ENCODE measurements at places on chromosomes 4 and X.

GRCh38 chr4:168240821-168241220 is 77.7 kb downstream of the DDX60 start:
- no peak for DNase-seq

DNA sequence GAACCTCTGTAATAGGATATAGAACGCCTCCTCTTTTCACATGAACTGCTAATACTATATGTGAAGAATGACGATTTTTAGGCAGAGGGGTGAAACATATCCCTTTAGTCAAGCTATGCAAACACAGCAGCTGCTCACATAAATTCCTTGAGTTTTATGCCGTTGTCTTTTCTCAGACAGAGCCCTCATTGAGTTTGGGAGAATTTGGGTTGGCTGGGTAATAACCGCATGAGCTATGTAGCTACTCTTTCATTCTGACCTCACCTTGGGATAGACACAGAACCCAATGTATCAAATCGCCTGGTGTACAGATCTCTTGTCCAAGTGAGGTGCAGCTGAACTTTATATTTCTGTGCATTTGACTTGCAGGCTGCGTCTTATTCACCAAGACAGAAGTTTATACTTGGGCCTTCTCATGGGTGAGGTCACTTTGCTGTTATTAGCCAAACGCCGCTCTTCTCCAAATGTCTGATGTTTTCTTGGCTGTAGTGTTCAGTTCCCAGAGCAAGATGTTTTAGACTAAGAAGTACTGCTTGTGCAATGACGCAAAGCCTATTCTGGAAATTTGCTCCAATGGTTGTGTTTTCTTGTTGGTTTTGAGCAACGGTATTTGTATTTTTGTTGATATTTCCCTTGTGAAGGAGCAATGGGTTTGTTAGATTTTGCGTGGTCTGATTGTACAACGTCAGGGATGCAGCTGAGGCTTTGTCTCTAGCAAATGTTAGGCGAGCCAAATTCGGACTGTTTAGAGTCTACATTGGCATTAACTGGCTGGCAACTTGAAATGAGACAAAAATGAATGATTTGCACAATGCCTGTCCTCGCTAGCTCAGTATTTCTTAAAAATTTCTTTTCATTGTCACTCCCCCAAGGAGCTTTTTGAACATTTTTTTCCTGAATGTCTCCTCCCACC is 11.2 kb upstream of the SPARCL1 start:
- no peak for DNase-seq

DNA sequence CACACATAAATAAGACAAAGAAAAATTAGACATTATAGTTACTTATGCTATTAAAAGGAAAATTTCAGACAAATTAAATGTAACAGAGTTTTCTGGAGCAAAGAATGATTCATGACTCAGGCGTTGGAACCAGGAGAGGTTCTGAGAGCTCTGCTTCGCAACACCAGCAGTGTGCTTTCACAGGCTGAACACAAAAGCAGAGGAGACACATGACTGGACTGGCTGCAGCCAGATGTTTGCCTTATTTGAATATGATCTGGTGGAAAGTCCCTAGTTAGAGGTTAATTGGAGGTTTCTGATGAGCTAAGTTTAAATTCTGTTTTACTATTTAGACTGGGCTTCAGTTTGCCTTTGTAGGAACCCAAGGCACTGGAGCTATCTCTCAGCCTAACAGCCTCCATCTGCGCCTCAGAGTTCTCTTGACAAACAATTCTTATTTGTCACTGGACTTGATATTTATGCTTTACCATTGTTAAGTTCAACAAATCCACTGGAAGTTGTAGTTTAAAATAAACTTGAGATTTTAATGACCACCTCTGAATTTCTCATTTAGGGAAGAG is 16.2 kb downstream of the BOD1L1 start:
- no peak for DNase-seq

DNA sequence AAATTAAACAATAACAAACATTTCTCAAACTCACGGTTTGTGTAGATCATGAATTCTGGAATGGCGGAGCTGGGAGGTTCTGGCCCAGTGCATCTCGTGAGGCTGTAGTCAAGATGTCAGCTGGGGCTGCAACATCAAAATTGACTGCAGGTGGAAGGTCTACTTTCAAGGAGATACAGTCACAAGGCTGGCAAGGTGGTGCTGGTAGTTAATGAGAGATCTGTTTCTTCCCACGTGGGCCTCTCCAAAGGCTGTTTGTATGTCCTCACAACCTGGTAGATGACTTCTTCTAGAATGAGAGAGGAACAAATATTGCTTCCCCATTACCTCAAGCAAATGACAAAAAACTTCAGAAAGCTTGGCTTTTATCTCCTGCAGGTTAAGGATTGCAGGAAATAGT is 8.0 kb upstream of the PRDX4 start:
- DNase-seq, result no peak

- no peak for DNase-seq
These were observed 886.2 kb downstream of the ARAP2 start for GRCh38 chr4:35358001-35358584.

DNA sequence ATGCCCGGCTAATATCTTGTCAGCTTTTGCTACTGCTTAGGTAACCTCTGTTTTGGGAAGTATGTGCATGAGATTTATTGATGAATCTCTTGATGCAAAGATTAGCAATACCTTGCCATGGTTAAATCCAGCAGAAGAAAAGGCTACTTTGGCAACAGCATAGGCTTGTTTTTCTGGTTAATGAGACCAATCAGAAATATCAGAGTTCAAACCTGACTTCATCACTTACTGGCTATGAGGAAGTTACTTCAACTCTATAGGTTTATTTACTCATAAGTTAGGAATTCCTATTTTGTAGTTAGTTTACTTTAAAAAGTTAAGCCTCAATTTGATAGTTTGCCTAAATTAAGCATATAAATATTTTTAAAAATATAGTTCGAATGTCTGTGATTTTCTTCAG is 93.1 kb downstream of the PDLIM5 start:
- DNase-seq, result peak; percentile 48

- no peak for DNase-seq
These were observed 1653.5 kb upstream of the AGA start for GRCh38 chr4:179095585-179096221.

DNA sequence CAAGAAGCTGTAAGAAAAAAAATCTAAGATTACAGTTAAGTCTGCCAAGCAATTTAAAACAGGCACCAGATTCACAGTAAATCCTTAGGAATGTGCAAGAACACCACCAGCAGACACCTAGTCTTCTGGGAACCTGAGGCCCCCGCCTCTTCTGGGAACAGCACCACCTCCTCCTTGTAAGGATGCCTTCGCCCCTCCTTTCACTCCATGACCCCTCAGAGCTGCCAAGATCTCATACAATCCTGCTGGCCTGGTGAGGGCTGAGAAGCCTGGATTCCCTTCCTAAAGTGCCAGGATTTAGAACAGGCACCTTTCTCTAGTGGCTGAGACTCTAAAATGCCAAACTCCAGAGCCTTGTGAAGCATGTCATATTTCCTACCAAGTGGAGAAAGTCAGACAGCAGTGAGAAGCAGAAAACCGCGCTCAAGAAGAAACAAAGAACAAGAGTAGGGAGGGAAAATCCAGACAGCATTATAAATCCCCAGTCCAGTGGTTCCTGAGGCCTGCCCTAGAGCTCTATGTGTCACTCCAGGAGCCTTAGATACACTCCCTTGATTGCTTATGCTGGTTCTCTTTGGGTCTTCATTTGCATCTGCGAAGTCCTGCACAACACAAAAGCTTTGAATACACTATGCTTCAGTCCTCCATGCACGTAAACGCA is 166.4 kb downstream of the TSPAN5 start:
- DNase-seq, result no peak

- DNase-seq, result no peak
These were observed 406.3 kb upstream of the GRIA3 start for GRCh38 chrX:122777766-122778165.

DNA sequence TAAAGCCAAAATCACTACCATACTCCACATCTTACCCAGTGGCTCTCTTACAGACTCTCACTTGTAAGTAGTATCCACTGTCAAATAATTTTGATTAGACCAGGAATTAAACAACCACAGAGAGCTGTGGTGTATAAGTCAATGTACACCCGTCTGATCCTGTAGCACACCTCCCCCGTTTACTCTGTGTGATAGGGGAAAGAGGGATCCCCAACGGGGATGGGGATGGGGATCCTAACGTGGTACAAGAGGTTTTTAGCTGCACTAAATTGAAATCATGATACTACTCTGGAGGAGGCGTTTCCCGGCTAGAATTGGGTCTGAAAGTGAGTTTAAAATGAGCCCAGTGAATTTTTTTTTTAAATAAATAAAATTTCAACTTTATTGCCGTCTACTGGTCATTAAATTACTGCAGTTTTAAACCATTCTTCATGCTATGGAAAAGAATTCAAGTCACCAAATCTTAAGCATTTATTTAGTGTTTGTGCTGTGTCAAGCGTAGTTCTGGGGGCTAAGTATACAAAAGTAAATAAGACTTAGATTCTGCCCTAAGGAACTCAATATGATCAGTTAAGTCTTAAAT is 76.6 kb downstream of the INTS12 start:
- DNase-seq, result no peak

GRCh38 chrX:46873746-46874145 is 36.9 kb downstream of the RP2 start:
- peak; percentile 19 for DNase-seq

GRCh38 chr4:7903791-7904516 is 35.7 kb downstream of the AFAP1 start:
- peak; percentile 17 for DNase-seq

DNA sequence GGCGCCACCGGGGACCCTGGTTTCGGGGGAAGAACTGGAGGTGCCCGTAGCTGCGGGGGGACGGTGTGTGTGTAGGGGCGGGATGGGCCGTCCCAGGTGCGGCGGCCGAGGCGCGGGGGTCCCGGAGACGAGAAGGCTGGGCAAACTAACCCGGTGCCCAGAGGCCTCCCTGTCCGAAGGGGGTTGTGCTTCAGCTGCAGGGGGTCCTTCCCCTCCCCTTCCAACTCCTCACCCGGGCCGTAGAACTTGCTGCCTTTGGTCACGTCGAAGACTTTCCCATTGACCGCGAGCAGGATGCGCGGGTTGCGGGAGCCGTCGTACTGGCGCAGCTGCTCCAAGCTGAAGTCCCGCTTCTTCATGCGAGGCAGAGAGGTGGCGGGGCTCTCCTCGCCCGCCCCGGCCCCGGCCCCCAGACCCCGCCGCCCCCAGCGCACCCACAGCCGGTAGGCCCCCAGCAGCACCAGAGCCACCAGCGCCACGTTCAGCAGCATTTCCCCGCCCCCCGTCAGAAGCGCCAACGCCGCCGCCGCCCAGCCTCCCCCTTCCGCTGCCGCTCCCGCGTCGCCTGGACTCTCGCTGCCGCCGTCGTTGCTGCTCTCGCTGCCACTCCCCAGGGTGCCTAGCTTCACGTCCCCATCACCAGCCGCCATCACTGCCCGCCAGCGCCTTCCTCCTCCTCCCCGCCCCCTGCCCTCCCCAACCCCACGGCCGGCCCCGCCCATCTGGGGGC is at the start of gene PGRMC2:
Gene PGRMC2 (minus strand): TSS at position 673 of the 730 bp plus-strand sequence. CDS start 23 bp downstream, at position 650.
- DNase-seq, result no peak

DNA sequence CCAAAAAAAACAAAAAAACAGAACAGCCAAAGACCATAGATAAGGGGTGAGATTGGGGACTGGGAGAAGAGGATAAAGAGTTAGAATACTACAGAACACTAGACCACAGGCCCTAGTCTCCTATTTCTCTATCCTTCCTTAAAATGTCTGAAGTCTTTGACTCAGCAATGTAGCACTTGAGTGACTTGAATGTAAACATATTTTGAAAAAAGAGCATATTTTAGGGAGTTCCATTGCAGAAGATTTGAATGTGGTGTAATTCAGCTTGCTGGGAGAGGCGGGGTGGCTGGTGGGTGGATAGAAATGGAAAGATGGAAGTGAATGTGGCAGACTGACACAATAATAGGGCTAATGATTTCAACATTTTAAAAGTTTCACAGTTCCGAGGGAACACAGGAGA is 144.9 kb downstream of the CHIC2 start:
- no peak for DNase-seq

DNA sequence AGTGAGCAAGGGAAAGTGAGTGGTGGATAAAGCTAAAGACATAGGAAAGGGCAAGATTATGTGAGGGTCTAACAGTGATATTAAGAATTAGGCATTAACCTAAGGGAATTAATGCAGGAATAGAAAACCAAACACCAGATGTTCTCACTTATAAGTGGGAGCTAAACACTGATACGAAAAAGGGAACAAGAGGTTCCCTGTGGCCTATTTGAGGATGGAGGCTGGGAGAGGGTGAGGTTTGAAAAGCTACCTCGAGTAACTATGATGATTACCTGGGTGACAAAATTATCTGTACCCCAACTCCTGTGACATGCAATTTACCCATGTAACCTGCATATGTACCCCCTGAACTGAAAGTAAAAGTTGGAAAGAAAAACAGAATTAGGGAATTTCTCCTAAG is 79.0 kb downstream of the ANXA3 start:
- no peak for DNase-seq

DNA sequence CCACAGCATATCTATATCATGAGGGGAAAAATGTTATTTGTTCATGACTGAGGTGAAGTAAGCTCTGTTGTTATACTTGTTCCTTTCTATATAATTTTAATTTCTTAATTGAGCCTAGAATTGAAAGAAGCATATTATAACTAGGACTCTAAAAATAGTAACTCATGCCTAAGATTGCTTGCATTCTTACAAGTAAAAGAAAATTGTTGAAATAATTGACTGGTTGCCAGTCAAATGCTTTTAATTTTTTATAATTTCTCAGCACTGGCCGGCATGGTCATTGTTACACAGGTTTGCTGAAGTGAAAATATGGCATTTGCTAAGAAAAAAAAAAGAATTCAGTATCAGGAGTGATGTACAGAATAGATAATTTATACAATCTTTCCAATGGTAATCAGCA is 104.8 kb downstream of the GASK1B start:
- DNase-seq, result no peak

DNA sequence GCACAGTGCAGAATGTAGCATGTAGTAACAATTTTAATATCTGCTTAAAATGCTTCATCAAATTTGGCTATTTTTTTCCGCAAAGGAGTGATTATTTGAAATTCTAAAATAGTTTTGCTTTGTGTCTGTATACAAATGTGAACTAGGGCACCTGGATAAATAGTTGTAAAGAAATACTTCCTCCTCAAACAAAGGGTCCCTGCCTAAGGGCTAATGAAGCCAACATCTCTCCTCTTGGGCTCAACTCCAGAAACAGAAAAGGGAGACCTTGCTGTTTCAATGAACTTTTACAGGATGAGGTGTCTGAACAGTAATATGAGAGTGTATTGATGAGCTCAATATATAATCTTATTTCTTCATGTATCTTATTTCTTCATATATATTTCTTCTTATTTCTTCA is 30.8 kb upstream of the SCOC start:
- no peak for DNase-seq

- DNase-seq, result no peak
These were observed 107.3 kb downstream of the EFNB1 start for GRCh38 chrX:68936126-68936525.

GRCh38 chr4:67466751-67467150 is 78.6 kb downstream of the CENPC start:
- DNase-seq, result no peak

- no peak for DNase-seq
These were observed 26.2 kb upstream of the MAP9 start for GRCh38 chr4:155402941-155403340.

GRCh38 chrX:12867685-12868084 is 813 bp downstream of the TLR7 start:
- no peak for DNase-seq
